ENCODE measurements at places on chromosomes 4 and X.

DNA sequence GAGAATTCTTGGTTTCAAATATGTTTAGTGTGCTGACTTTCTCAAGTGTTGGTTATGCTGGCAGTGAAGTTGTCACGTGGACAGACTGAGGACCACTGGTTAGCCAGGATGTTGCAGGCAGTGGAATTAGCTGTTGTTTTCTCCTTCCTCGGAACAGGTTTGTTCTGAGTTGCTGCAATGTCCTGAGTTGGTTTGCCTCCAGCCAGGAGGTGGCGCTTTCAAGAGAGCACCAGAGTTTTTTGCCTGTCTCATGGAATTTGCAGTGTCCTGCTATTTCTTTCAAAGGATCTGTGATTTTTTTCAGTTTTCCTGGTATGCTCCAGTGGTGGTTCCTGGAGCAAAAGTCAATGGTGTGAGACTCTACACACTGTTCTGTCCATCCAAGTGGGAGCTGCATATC, 158.1 kb upstream of the CXorf66 start:
- no peaks in the 10 kb centered on the region for H3K4me1 ChIP-seq
- no peaks in the 10 kb centered on the region for H3K27me3 ChIP-seq
- H3K36me3 ChIP-seq: no peaks in the 10 kb centered on the region
- H3K4me3 ChIP-seq: no peak overlapping the region
- no peak overlapping the region for H3K27ac ChIP-seq
- no peak for DNase-seq

GRCh38 chr4:36099509-36099908, 144.8 kb downstream of the ARAP2 start:
- H3K4me3 ChIP-seq: no peak overlapping the region
- no peak overlapping the region for H3K27ac ChIP-seq
- H3K27me3 ChIP-seq: no peaks in the 10 kb centered on the region
- no peak for DNase-seq
- H3K4me1 ChIP-seq: no peaks in the 10 kb centered on the region

DNA sequence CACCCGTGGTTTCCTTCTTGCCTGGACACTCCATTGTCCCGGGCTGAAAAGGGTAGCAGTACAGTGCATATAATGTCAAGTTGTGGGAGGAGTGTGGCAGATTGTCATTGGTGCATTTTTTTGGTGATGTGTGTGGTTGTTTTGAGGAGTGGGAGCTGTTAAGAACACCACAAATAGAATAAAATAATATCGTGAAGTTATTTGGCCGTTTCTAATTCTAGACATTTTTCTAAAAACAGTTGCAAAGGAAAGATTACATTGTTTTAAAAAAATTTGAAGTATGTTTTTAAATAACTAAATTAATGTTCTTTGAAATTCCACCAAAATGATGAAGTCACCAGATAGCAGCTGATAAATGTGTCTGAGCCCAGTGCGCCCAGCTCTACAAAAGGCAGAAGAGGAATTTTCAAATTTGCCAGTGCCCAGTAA, 1.3 kb downstream of the PKD2 start:
- H3K4me3 ChIP-seq: peak overlapping the region; percentile 79
- DNase-seq: no peak
- H3K27ac ChIP-seq: peak overlapping the region; percentile 95
- H3K4me1 ChIP-seq: peaks cover 60% of the 10 kb centered on the region
- H3K27me3 ChIP-seq: no peaks in the 10 kb centered on the region

DNA sequence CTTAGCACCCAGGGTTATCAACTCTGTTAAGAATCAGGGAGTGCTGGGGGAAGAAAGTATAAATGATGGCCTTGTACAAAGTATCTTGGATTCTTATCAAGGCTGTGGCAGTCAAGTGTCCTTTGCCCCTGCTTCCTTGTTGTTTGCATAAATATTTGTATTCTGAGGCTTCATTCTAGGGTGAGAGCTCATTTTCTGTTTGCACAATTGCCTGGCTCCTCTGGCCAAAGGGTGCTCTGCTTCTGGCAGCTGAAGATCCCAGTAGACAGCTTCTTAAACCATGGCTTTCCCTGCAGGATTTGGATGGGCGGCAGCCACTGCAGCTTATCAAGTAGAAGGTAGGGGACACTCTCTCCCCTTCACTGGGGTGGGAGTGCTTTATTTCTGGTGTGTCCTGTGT, at the start of gene GBA3:
Gene GBA3, plus strand, starts transcription at position 202 of the 400 bp plus-strand sequence.
- no peak for DNase-seq
- H3K27ac ChIP-seq: no peak within 1 kb of the TSS
- no peaks in the 10 kb centered on the region for H3K36me3 ChIP-seq
- H3K27me3 ChIP-seq: no peaks in the 10 kb centered on the region
- no peaks in the 10 kb centered on the region for H3K4me1 ChIP-seq
- no peak within 1 kb of the TSS for H3K4me3 ChIP-seq

- H3K27ac ChIP-seq: no peak overlapping the region
- peaks cover 13% of the 10 kb centered on the region for H3K4me1 ChIP-seq
- DNase-seq: no peak
- H3K27me3 ChIP-seq: no peaks in the 10 kb centered on the region
- no peaks in the 10 kb centered on the region for H3K36me3 ChIP-seq
Measured at GRCh38 chr4:100591161-100591876, 73.5 kb upstream of the EMCN start.

DNA sequence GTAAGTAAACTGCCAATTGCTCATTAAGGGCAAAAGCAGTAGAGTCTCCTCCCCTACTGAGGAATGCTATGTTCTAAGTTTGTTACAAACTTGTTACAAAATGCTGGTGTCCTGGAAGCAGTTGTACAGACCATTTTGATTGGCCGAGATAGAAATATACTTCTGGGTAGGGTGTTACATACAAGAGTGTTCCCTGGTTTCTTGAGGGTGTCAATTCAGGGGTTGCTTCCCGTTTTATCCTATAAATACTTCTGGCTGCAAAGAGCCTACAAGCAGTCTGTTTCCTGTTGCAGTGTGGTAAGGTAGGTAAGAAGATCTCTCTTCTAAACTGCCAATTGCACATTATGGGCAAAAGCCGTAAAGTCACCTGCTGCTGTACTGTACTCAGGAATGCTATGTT, 5.7 kb downstream of the TRPC5OS start:
- no peaks in the 10 kb centered on the region for H3K4me1 ChIP-seq
- DNase-seq: no peak
- H3K4me3 ChIP-seq: no peak overlapping the region
- no peaks in the 10 kb centered on the region for H3K27me3 ChIP-seq
- H3K36me3 ChIP-seq: no peaks in the 10 kb centered on the region
- H3K27ac ChIP-seq: no peak overlapping the region

- H3K36me3 ChIP-seq: no peaks in the 10 kb centered on the region
- H3K4me1 ChIP-seq: no peaks in the 10 kb centered on the region
- H3K4me3 ChIP-seq: no peak overlapping the region
- no peak for DNase-seq
Measured at GRCh38 chr4:32133141-32133540, 1413.0 kb downstream of the PCDH7 start.

- H3K36me3 ChIP-seq: peaks cover 32% of the 10 kb centered on the region
- H3K4me3 ChIP-seq: no peak overlapping the region
Measured at GRCh38 chr4:88659055-88659889, 38.4 kb downstream of the NAP1L5 start.

DNA sequence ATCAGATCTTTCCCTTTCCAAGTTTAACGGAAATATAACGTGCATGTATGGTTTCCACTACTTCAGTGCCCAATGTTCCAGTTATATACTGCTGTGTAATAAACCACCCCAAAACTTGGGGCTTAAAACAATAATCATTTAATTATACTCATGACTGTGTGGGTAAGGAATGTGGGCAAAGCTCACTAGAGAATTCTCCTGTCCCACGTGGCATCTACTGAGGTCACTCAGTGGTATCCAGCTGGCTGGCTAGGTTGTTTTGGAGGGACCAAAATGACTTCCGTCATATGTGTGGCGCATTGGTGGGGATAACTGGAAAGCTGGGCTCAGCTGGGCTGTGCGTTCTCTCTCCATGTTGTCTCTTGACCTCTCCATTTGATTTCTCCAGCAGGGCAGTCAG, 18.5 kb downstream of the ZCCHC18 start:
- no peaks in the 10 kb centered on the region for H3K4me1 ChIP-seq
- H3K27ac ChIP-seq: no peak overlapping the region
- no peaks in the 10 kb centered on the region for H3K36me3 ChIP-seq

- H3K27me3 ChIP-seq: no peaks in the 10 kb centered on the region
- H3K4me3 ChIP-seq: no peak overlapping the region
- DNase-seq: no peak
- H3K36me3 ChIP-seq: no peaks in the 10 kb centered on the region
- no peak overlapping the region for H3K27ac ChIP-seq
Measured at GRCh38 chr4:93018806-93019205, 715.0 kb downstream of the GRID2 start.

Data from vagina (tissue), 2 donors.